ENCODE measurements at places on chromosomes 3 and 15. TPM values are rescaled to one million over a fixed set of nuclear protein-coding genes. Genes with fewer than 3 reads are reported as not detected.

EFCC1 gene
- 4.6 TPM for total RNA-seq

POLG gene
- 113 TPM for total RNA-seq

ACKR4 gene
- not detected for total RNA-seq

DNA sequence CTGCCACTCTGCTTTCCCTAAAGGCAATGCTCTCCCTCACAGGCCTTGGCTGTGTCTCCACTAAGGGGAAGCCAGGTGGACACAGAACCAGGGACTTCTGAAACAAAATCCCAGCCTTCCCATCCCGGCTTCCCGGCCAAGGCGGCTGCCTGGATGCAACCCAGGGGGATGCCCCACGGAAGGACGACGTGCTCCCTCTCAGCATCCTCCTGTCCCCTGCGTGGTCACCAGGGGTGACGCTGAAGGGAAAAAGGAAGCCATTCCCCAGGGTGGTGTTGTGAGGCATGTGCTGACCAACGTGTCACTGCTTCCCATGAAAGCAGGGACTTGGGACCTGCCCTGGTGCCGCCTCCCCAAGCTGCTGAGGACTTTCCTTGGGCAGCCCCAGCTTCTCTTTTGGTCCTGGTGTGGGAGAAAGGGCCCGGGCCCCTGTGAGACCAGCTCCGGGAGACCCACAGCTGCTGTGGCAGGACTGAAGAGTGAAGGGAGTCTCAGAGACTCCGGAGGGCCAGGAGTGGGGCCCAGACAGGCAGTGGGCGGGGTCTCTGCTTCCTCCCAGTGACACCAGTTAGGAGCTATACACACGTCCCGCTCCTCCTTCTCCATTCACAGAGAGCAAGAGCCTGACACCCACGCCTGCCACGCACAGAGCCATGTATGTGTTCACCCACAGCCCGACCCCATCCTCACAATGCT is 139.2 kb downstream of the NUP210 start:
- DNase-seq = no peak

DNA sequence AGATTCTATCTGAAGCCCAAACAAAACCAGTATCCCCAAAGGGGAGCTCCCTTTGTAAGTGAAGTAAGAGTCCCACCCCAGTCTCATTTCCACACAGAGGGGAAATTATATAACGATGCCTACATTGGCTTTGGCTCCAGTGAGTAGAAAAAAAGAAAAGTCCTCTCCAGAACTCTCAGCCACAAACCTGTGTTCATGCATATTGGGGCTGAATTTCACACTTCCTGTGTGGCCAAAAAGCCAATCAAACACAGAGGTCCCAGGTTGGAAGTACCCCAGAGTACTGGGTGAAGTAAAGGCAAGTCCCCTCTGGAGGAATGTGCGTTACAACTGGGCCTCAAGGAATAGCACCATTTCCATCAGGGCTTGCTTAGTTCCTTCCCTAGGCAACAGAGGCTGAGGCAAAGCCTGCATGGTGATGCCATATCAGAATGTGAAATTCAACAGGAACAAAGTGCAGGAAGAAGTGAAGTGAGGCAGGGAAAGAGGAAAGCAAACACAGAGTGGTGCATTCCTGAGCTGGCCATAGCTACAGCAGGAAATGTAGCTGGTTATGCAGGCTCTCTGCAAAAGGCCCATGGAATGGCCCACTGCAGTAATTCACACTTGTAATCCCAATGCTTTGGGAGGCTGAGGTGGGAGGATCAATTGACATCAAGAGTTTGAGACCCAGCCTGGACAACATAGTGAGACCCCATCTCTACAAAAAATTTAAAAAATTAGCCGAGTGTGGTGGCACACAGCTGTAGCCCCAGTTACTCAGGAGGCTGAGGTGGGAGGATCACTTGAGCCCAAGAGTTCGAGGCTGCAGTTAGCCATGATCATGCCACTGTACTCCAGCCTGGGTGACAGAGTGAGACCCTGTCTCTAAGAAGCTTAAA is 16.6 kb upstream of the CX3CR1 start:
- no peak for DNase-seq

SLC9C1 gene
- not detected for total RNA-seq

- DNase-seq = peak; percentile 15
Observed at GRCh38 chr3:11637901-11638458, 5.7 kb downstream of the VGLL4 start.

DNA sequence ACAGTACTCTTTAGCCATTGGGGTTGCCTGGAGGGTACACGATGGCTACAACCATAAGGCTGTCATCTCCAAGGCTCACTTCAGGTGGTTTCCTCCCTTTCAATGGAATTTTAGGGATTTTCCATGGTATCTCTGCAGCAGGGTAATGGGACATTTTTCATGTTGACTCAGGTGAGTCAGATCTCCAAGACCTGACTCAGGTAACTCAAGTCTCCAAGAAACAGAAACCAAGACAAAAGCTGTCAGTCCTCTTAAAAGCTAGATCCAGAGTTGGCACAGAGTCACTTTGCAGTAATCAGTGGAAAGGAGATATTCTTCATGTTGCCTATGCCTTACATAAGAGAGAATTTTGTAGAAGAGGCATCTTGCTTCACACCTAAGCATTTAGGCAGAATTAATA is 375.8 kb upstream of the ARPP21 start:
- no peak for DNase-seq

SPINK8 gene
- total RNA-seq = not detected

XIRP1 gene
- total RNA-seq = 142 TPM

CFAP91 gene
- 0.45 TPM for total RNA-seq

DNA sequence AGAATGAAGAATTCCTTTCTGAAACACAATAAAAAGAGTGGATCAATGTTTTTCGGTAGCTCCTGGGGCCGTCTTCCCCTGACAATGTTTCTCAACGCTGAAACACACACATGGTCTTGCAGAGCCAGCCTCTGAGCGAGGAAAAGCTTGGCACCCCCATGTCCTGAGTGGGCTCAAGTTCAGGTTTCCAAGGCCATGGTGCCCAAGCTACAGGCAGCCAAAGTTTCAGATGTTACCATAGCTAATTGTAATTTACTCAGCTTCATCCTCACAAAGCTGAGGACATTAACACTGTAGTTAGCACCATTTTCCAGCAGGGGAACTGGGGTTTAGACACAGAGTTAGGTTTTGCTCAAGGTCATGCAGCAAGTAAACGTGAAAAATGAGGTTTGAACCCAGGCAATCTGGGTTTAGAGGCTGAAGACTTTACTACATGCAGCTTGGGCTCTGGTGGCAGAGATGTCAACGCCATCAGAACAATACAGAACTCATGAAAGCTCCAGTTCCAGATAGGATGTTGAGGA is 199.1 kb downstream of the TJP1 start:
- no peak for DNase-seq

DNA sequence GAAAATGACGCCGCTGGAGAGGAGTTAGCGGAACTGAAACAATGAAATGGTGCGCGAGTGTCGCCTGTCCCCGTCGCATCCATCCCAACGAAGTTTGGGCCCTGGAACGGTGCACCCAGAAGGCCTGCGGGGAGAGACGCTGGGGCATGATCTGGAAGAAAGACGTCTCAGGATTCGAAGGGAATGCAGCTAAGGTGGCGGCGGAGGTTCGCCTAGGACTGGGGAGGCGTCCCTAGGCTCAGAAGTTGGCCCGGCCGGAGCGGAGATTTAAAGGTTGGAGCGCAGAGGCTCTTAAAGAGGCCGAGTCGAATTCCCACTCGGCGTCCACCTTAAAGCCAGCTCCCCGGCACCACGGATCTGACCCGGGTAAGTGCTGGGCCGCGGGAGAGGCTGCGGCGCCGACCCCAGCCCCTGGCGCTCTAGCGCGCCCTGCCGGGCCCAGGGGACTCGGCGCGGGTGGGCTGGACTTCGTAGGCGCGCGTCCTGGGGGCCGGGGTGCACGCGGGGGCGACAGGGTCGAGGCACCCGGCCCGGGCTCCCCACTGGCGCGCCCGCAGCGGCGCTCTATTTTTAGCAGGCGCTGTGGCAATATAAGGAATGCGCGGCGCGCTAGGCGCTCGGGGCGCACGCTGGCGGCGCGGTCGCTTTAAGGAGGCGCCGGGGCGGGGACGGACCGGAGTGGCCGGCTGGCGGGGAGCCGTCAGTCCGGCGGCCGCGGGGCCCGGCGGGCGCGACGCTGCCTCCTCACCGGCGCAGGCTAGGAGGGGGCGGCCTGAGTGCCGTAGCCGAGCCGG is at the start of gene MRAS:
MRAS (plus strand) TSS at position 620 of the 794 bp plus-strand sequence. CDS start 24,305 bp downstream, outside the sequence.
- DNase-seq = peak; percentile 91

GRCh38 chr3:149414557-149415231 is 37.2 kb upstream of the TM4SF1 start:
- no peak for DNase-seq

NKIRAS1 gene
- total RNA-seq = 27.2 TPM

GRCh38 chr15:57652481-57652880 is 54.0 kb upstream of the POLR2M start:
- DNase-seq = no peak

CCR8 gene
- total RNA-seq = not detected

- DNase-seq = no peak
Observed at GRCh38 chr15:86522721-86523120, 443.1 kb downstream of the AGBL1 start.

GRCh38 chr3:67646586-67647234 is 7.7 kb downstream of the SUCLG2 start:
- peak; percentile 65 for DNase-seq

DNA sequence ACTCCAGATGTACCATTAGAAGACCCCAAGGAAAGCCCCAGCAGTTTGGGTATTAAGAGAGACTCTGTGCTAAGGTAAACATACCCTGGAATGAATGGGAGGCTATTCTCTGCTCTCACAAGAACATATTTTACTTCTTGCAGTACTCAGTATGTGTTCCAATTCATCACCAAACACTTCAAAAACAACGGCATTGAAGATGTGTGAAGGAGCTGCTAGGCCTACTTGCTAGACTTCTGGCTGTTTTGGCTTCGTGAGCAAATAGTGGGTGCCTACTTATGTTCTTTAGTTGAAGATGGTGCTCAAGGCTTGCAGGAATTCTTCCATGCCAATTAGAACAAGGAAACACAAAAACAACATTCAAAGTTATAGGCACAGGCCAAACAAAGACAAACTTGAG is 514.5 kb downstream of the ROBO1 start:
- no peak for DNase-seq

COL6A5 gene
- not detected for total RNA-seq

- no peak for DNase-seq
Observed at GRCh38 chr3:4320096-4320911, 17.1 kb downstream of the SETMAR start.

C3orf18 gene
- total RNA-seq = 14.0 TPM

- DNase-seq = no peak
Observed at GRCh38 chr3:146547235-146547835, 2.9 kb upstream of the PLSCR1 start.

All from myocyte (in vitro differentiated cells).